Fibroblast of upper back skin (primary cell): ENCODE measurements at places on chromosomes 5 and 9.

GRCh38 chr5:669842-670395 lies 23.2 kb downstream of the TPPP start:
- no peak for DNase-seq

DNA sequence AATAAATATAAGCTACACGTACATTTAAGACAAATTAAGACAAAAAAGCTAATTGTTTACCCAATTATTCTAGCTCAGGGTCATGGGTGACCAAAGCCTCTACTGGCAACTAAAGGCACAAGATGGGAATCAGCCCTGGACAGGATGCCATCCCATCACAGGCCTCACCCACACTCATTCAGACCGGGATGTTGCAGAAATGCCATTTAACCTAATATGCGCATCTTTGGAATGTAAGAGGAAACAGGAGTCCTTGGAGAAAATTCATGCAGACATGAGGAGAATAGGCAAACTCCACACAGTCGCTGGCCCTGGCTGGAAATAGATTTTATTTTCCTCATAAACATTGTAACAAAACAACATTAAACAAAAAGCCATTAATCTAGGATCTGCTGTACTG lies 2003.8 kb upstream of the CDH9 start:
- no peak for DNase-seq

- DNase-seq, result no peak
These were observed 42.2 kb downstream of the SV2C start for GRCh38 chr5:76125346-76125745.

DNA sequence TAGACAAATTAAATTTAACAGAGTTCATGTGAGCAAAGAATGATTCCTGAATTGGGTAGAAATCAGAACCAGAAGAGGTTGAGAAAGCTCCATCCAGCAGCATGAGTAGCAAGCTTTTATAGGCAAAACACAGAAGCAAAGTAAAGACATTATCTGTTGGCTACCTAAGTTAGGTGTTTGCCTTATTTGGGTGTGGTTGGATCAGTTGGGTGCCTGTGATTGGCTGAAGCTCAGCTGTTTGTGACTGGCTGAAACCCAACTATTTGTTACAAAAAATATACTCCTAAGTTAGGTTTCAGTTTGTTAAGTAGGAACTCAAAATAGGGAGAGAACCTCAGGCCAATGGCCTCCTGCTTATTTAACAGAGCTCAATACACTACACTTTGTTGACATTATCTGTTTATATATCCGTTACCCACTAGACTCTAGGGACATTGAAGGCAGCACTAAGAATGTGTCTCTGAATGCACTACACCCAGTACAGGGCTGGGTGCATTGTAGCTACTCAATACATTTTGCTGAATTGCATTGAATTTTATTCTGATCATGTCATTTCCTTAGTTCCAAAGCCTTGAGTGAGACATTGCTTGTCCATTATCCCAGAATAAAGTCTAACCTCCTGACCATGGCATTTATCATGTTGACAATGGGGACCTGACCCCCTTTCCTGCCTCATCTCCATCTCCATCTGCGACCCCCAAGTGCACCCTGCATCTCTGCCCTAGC lies 98.7 kb downstream of the CCDC192 start:
- DNase-seq, result peak; percentile 68

DNA sequence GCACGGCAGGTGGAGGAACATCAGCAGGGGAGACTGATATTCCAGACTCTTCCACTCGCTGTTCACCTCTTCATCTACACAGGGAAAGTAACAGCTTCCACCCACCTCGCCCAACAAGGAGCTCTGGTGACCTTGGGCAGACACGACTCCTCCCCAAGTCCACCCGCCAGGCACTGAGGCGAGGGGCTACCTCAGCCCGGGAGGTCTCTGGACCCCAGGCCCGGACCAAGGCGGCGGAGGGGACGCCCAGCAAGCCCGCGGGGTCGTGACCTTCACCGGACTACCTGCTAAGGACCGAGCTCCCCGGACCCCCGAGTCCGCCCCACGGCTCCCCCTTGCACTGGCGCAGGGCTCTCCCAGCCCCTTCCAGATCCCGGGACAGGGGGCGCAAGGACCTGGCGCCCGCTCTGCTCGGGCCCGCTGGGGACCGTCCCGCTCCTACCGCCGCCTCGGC lies 70.2 kb upstream of the LPCAT1 start:
- DNase-seq, result no peak

GRCh38 chr5:902129-902916 lies 9.6 kb downstream of the TRIP13 start:
- no peak for DNase-seq

- DNase-seq, result no peak
These were observed 39.5 kb upstream of the PSD2 start for GRCh38 chr5:139755892-139756671.

- no peak for DNase-seq
These were observed 243.5 kb downstream of the IRX1 start for GRCh38 chr5:3839151-3839550.

GRCh38 chr5:82561797-82562196 lies 283.6 kb upstream of the RPS23 start:
- DNase-seq, result peak; percentile 7

- DNase-seq, result no peak
These were observed 14.2 kb upstream of the TTLL11 start for GRCh38 chr9:122107291-122107805.
